ENCODE measurements at places on chromosomes 2 and 18. TPM values are rescaled to one million over a fixed set of nuclear protein-coding genes. Genes with fewer than 3 reads are reported as not detected.

- H3K27me3 ChIP-seq, result no peaks in the 10 kb centered on the region
- H3K4me3 ChIP-seq, result no peak overlapping the region
- H3K36me3 ChIP-seq, result no peaks in the 10 kb centered on the region
- no peaks in the 10 kb centered on the region for H3K4me1 ChIP-seq
- no peak overlapping the region for H3K27ac ChIP-seq
Measured at GRCh38 chr18:60873708-60874107, 459.5 kb upstream of the CDH20 start.

DNA sequence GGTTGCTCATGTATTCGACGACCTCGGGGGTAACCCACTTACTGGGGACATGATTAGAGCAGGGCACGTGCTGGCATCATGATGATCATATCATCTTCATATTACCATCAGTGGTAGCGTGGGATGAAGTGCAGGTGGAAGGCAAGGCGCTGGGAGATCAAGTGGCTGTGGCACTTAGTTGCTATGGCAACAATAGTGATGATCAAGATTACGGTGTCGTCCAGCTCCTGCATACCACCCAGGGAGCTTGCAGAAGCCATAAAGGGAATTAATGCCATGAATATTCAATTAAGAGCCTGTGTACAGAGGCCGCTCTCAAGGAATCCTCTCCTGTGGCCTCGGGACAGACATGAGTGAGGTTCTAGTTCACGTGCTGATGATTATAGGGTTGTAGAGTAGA, 237.2 kb upstream of the COPS8 start:
- no peak for DNase-seq
- H3K27me3 ChIP-seq, result no peaks in the 10 kb centered on the region
- H3K36me3 ChIP-seq, result no peaks in the 10 kb centered on the region
- no peaks in the 10 kb centered on the region for H3K4me1 ChIP-seq

GRCh38 chr2:201256082-201256481, 4.3 kb upstream of the CASP8 start:
- no peak for DNase-seq
- no peaks in the 10 kb centered on the region for H3K27me3 ChIP-seq
- peak overlapping the region; percentile 80 for H3K4me3 ChIP-seq
- H3K36me3 ChIP-seq, result peaks cover 38% of the 10 kb centered on the region

DNA sequence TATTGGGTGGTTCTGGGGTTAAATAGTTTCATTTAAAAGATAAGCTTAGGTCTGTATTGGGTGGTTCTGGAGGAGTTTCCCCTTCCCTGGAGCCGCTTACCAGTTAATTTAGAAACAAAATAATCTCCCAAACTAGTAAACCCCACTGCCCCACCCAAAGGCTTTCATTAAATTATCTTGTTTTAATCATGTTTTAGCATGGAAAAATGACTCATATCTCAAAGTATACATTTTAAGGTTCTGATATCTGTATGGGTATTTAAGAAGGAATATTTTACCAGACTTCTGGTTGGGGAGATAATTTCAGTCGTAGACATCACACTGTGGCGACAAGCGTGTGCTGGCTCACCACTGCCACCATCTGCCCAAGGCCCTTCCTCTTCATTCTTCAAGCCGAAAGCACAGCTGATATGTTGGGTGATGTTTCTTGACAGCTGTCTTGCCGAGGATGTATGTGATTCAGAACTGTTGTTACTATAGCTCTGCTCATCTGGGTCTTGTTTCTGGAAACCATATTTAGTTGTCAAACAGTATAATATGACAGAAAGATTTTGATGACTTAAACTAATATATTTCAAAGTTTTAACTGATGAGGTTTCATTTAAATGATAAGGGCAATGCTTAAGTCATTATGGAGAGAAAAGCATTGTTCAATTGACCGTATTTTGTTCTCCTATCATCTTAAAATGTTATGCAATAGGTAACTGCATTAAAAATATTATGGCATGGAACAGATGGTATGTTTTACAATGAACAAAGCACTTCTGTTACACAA, 5.1 kb downstream of the FIGLA start:
- no peak overlapping the region for H3K27ac ChIP-seq
- peaks cover 11% of the 10 kb centered on the region for H3K4me1 ChIP-seq
- DNase-seq, result peak; percentile 61
- peaks cover 2% of the 10 kb centered on the region for H3K36me3 ChIP-seq

ABCG5 gene
- not detected for total RNA-seq

AP1S3 gene
- total RNA-seq, result 7.5 TPM

DNAJC5G gene
- not detected for total RNA-seq

USP14 gene
- 67.4 TPM for total RNA-seq

TMEM131 gene
- total RNA-seq, result 39.7 TPM
